Activated CD4-positive, alpha-beta T cell treated with anti-CD3 and anti-CD28 coated beads, Interleukin-2, amount 10 ng/mL, durations not matched to agents 24 days and 14 days (primary cell): ENCODE measurements at places on chromosomes 6 and 20.
A peak's percentile ranks its signal among the peaks of the same experiment; 100 is the strongest.

DNA sequence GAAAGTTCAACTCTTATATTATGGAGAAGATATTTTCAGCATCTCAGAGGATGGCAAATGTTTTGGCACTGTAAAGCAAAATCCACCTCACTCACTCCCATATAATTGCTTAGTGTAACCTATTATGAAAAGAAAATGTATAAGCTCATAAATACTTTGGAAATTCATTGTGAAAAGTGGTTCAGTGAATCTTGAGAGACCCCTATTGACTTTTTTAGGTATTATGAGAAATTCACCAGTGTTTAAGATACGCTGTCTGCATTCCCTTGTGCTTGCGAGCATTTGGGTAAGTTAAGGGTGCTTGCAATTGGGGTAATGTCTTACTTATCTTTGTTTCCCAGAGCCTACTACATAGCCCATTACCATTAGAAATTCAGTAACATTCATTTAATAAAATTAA is 66.3 kb upstream of the BMP5 start:
- DNase-seq = no peak

- no peak for DNase-seq
These were observed 458.2 kb downstream of the FRK start for GRCh38 chr6:115602466-115602865.

DNA sequence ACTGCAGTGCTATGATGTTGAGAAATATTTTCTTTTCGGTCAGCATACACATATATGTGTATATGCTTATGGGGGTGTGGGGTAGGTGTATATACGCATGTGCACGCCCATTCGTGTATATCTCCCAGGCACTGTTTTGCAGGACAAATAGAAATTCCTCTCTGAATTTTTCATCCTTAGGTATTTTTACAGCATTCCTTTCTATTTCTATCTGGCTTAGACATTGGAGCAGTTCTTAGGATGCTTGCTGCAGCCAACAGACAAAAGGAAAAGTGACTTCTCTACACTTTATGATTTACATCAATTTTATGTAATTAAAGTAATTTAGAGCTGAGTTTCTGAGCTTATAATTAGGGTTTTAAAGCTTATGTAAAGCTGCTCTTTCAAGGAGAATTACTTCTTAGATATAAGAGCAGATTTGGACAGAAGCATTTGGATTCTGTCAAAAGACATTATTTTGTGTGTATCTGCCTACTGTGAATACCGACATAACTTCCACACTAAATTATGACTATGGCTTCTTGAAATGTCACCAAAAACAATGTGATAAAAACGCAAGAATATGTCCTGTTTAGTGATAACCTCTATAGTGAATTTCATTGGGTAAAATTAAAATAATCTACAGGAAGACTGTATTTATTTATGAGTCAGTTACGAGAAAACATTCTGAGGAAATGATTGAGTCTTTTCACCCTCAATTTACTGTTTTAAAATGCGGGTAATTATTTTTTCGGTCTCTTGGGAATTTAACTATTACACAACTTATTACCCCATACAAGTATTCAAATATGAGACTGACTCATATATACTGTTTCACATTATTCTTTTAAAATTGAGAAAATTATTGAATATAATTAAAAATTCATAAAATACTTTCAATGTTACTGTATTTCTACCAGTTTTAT is 21.3 kb upstream of the CEP43 start:
- no peak for DNase-seq

DNA sequence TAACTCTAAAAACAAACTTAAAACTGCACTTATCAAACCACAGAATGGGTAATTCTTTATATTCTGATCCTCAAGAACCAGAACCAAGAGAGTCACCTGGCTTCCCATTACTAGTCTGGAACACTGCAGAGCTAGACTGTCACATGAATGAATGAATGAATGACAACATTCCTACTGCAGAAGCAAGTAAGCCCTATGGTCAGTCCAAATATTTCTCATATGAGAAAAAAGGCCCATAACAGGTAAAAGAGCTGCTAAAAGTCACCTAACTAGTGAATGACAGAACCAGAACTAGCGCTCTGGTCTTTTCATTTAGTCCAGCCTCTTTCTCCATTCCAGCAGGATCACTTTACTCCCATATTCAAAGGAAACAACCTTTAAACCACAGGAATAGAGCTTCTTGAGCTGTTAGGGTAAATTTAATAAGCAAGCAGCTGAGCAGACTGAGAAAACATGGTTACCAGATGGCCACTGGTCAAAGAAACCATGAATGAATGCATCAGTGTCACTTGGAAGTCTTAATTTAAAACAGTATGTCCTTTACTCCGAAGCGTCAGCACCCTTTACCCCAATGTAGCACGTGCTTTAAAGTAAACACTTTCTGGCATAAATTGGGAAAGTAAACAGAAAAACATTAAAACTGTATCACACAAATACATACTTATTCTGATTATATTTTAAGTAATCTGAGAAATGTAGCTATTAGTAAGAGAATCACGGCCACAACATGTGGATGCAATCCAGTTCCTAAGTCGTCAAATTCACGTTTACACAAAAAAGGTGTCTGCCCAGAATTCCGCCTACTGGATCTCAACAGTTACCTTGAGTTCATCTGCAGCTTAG is 1.4 kb downstream of the PREP start:
- no peak for DNase-seq

- DNase-seq = no peak
These were observed 78.7 kb upstream of the LOC128125822 start for GRCh38 chr6:63493557-63493956.

DNA sequence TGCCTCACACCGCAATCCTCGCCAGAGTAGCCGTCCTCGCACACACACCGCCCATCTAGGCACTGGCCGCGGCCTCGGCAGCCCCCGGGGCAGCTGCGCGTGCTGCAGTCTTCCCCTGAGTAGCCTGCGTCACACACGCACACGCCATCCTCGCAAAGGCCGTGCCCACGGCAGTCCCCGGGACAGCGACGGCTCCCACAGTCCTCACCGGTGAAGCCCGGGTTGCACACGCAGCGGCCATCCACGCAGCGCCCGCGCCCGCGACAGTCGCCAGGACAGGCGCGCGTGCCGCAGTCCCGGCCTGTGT is 13.1 kb downstream of the TNXB start:
- DNase-seq = no peak

DNA sequence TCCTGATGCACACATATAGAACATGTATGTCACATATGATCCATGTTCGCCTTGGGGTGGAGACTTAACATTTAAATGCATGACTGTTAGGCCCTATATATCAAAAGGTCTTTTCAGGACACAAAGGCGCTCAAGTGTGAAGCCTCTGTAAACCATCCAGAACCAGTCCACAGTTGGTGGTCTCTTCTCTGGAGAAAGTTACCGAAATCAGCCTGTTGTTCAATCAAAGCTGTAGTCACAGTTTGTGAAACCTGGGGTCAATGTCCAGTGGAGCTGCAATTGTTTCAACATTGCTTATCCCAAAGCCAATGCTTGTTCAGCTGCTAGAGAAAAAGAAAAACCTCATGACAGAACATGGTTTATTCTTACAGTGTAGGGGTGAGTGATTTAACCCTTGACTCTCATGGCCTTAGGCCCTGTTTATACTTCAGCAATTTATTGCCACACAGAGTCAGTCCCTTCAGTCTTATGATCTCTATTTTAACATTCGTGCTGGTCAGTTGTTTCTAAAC is 193.6 kb upstream of the CST7 start:
- no peak for DNase-seq

- DNase-seq = no peak
These were observed 67.0 kb downstream of the RSPO3 start for GRCh38 chr6:127185437-127185995.

- DNase-seq = peak; percentile 58
These were observed 193.0 kb downstream of the ZFAND3 start for GRCh38 chr6:38012573-38012972.

GRCh38 chr6:144311361-144311760 is 26.2 kb downstream of the UTRN start:
- no peak for DNase-seq

DNA sequence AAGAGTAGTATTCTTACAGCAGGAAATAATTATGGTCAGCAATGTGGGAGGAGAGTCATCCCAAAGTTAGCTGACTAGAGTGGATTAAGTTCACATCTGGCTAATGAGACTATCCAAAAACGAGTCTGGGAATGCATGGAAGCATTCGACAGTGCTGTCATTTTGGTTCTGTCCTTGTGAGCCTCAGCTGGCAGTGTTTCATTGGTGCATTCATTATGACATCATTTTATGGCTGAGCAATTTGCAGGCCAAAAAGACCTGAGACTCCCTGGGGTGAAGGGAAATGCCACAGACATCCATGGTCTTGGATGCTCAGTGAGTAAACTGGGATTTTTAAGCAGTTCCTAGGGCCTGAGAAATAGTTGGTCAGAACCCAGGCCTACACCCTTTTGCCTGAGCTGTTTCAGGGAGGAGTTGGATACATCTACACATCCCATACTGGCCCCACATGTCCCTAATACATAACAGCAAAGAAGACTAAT is 196.4 kb upstream of the CCN2 start:
- DNase-seq = no peak

DNA sequence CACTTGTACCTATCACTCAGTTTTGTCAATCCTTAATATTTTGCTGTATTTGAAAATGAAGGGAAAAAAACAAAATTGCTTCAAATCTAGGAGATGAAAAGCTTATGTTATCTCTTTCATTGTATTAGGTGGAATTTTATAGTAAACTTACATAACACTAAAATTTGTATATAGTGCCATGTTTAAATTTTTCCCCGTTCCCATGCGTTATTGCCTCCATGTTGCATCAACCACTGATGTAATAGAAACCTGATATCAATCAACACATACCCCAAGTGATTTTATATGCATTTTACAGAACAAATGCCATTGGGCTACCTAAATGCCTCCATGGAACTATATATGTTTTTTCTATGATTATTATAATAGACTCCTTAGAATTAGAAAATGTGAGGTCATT is 14.8 kb upstream of the TREM2 start:
- no peak for DNase-seq

- no peak for DNase-seq
These were observed 50.5 kb upstream of the SSTR4 start for GRCh38 chr20:22984606-22985005.

DNA sequence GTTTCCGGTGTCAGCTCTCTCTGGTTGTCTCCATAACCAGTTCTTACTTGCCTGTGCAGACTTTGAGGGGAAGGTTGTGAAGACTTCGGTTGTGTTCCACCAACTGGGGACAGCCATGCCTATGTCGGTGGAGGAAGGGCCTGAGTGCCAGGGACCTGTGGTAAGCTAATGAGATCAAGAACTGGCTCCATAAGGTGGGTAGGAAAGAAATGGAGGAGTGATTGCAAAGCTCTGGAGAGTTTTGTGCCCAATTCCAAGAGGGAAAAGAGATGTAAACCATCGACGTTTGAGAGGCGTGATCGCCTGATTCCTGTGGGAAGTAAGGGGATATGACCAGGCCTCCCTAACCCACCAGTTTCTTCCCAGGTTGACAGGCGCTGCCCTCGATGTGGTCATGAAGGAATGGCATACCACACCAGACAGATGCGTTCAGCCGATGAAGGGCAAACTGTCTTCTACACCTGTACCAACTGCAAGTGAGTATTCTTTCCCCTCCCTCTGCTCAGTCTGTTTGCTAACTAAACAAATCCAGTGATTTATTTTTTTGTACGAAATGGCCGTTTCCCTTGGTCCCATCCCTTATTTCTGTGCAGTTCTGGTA is 893 bp downstream of the POLR1H start:
- DNase-seq = no peak

GRCh38 chr20:3677733-3678132 is 4.1 kb downstream of the ADAM33 start:
- DNase-seq = no peak

DNA sequence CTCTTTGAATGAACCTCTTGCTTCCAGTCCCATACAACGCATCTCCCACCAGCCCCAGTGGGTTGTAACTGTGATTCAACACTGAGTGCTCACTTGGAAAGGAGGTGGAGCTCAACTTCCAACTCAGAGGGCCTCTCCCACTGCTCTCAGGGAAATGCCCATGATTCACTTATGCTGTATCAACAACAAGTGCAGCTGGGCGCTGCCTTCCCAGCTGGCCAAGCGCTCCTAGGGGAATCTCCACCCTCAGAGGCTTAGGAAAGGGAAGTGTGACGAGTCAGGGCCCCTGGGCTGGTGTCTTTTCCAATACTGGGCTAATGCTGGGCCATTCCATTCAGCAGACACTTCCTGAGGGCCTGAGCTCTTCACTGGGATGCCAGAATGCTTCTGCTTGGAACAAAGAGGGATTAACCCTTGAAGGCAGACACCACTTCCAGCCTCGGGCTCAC is 8.1 kb upstream of the OCSTAMP start:
- DNase-seq = peak; percentile 63

DNA sequence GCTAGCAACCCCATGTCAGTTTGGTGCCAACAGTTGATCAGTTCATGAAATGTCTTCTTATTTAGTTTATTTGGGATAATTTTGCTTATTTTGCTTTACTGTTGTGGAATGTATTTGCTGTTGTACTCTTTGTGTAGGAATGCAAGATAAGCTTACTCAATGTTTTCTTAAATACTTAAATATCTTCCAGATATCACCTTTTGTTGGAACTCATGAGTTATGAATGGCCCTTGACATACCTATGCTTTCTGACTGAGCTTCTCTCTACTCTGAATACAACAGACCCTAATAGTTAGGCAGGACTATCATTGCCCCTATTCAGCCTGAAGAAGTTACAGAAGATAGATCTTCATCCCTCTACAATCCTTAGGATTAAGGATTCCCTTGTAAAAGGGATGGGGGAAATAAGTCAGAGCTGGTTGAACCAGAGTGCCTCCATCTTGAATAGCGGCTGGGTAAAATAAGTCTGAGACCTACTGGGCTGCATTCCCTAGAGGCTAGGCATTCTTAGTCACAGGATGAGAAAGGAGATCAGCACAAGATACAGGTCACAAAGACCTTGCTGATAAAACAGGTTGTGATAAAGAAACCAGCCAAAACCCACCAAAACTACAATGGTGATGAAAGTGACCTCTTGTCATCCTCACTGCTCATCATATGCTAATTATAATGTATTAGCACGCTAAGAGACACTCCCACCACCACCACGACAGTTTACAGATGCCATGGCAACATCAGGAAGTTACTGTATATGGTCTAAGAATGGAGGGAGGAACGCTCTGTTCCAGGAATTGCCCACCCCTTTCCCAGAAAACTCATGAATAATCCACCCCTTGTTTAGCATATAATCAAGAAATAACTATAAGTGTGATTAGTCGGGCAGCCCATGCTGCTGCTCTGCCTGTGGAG is 196.9 kb downstream of the AKAP7 start:
- peak; percentile 18 for DNase-seq

DNA sequence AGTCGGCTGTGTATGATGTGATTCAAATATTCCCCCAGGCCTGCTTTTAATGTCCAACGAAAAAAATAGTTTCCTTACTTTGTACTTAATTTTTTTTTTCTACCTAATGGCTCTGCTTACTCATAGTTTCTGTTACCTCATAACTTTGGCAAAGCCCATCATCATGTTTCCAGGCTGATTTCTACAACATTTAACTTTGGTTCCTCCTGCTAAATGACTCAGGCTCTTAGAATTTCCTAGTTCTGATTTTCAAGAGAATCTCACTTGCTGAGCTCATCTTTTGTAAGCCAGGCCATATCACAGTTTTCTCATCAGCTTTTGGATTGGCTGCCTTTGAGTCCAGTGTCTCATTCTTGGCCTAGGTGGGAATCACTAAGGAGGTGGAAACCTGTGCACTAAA is 323.1 kb downstream of the HDGFL1 start:
- DNase-seq = no peak
